ENCODE measurements at places on chromosomes 7 and 10. TPM values are rescaled to one million over a fixed set of nuclear protein-coding genes. Genes with fewer than 3 reads are reported as not detected.

- H3K4me3 ChIP-seq, result no peak overlapping the region
- H3K4me1 ChIP-seq, result peaks cover 63% of the 10 kb centered on the region
- H3K27ac ChIP-seq, result peak overlapping the region; percentile 59
Observed at GRCh38 chr10:63206576-63206975, 73.4 kb downstream of the NRBF2 start.

The ODAD2 gene
- 0.25 TPM for total RNA-seq

The PANK1 gene
- total RNA-seq, result 10.3 TPM

DNA sequence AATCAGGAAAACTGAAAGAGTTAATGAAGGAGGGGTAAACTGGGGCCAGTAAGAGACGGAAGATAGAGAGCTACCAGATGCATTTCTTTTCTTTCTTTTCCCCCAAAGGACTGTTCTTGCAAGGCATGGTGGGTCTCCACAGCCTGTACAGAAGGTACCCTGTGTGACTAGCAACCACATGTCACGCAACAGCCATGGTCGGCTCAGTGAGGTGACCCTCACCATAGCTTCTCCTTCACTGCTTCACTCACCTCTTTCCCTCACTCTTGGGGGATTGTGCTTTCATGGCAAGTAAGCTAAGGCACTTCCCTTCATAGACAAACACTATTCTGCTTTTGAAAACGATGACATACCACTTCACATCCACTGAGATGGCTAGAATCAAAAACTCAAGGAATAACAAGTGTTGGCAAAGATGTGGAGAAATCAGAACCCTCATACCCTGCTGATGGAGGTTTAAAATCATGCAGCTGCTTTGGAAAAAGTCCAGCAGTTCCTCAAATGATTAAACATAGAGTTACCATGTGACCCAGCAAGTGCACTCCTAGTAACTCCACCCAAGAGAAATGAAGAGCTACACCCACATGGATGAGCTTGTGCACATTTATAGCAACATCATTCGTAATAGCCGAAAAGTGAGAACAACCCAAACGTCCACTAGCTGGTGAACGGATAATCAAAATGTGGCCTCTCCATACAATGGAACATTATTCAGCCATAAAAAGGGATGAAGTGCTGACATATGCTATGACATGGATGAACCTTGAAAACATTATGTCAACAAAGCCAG lies 3.8 kb upstream of the INSIG1 start:
- no peaks in the 10 kb centered on the region for H3K36me3 ChIP-seq
- no peaks in the 10 kb centered on the region for H3K27me3 ChIP-seq
- H3K4me3 ChIP-seq, result no peak overlapping the region
- peak; percentile 77 for DNase-seq
- H3K4me1 ChIP-seq, result peaks cover 17% of the 10 kb centered on the region
- H3K27ac ChIP-seq, result no peak overlapping the region

DNA sequence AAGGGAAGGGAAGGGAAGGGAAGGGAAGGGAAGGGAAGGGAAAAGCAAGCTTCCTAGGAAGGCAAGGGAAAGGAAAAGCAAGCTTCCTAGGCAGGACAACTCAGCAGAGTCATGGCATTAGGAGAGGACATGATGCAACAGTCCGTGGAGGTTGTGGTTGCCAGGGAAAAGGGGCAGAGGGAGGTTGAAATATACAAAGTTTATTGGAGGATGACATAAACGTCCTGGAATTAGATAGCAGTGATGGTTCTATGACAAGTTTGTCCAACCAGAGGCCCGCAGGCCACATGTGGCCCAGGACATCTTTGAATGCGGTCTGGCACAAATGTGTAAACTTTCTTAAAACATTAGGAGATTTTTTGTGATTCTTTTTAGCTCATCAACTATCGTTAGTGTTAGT lies 59.8 kb upstream of the OPN4 start:
- H3K4me3 ChIP-seq, result no peak overlapping the region
- no peak for DNase-seq
- H3K36me3 ChIP-seq, result no peaks in the 10 kb centered on the region
- no peak overlapping the region for H3K27ac ChIP-seq
- no peaks in the 10 kb centered on the region for H3K27me3 ChIP-seq
- no peaks in the 10 kb centered on the region for H3K4me1 ChIP-seq

DNA sequence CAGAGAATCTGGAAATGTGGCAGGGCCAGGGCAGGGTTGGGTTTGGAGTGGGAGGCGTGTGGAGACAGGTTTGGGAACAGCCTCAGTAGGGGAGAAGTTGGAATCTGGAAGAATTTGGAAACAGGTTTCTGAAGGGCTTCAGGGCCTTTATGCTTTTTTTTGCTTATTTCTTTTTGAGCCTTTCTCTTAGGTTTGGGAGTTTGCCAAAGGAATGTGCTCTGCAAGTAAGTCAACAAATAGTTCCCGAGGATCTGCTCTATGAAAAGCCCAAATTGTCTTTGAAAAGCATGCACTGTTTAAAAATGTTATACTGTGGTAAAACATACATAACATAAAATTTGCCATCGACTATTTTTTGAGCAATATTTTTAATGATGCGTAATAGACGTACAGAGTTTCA lies 86.7 kb upstream of the ADRB1 start:
- no peak overlapping the region for H3K4me3 ChIP-seq
- no peak for DNase-seq
- H3K27me3 ChIP-seq, result no peaks in the 10 kb centered on the region
- H3K4me1 ChIP-seq, result peaks cover 30% of the 10 kb centered on the region

DNA sequence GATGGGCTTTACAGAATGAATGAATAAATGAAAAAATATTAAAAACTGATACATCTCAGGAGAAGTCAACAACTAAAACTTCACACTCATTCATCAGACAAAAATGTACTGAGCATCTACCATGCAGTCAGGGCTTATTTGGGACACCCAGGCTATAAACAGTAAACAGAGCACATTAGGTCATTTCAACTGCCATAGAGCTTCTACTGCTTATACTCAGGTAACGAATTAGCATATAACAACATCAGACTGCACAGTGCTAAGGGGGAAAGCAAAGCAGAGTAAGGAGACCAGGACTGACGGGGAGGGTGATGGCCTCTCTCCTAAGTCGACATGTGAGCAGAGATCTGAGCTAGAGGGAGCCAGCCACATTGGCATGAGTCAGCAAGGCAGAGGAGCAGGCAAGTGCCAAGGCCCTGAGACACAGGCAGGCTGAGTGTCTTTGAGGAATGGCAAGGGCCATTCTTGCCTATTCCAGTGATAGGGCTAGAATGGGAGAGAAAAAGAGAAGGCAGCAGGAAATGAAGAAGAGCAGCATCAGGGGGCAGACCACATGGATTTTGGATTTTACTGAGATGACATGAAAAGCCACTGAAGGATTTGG lies 528.9 kb downstream of the PARD3 start:
- peaks cover 11% of the 10 kb centered on the region for H3K4me1 ChIP-seq
- H3K27me3 ChIP-seq, result no peaks in the 10 kb centered on the region
- no peak for DNase-seq
- no peak overlapping the region for H3K4me3 ChIP-seq

- H3K36me3 ChIP-seq, result no peaks in the 10 kb centered on the region
- DNase-seq, result no peak
- H3K4me3 ChIP-seq, result no peak overlapping the region
- no peaks in the 10 kb centered on the region for H3K27me3 ChIP-seq
- H3K4me1 ChIP-seq, result no peaks in the 10 kb centered on the region
Observed at GRCh38 chr10:16186564-16186963, 250.2 kb upstream of the PTER start.

- H3K4me1 ChIP-seq, result peaks cover 29% of the 10 kb centered on the region
- H3K36me3 ChIP-seq, result no peaks in the 10 kb centered on the region
- H3K4me3 ChIP-seq, result no peak overlapping the region
- no peak for DNase-seq
- no peak overlapping the region for H3K27ac ChIP-seq
Observed at GRCh38 chr7:143455491-143455890, 12.2 kb downstream of the TAS2R60 start.

DNA sequence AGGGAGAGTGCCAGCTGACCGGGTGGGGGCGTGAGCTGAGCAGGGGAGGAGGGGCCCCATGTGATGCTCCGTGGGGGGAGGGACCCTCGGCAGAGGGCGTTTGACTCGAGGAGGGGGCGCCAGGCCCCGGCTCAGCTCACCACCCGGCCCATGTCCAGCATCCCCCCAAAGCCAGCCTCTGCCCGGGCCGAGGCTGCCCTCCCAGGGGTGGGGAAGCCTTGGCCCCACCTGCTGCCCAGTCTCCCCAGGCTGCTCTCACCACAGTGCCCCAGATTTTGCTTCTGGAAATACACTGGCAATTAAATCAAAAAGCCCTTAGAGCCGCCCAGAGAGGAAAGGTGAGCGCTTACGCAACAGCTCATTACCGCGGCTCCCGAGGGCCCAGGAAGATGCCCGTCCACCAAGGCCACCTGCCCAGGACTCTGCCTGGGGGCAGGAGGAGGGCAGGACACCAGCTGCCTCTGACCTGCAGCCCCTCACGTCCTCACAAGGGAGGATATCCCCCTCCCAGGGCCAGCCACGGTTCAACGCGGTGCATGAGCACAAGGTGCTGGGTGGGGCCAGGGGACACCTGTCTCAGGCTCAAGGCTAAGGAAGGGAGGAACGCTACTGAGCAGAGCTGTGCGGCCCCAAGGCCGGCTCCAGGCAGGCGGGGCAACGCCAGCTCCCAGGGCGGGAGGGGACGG lies 70.0 kb upstream of the INPP5A start:
- no peak overlapping the region for H3K4me3 ChIP-seq
- H3K36me3 ChIP-seq, result no peaks in the 10 kb centered on the region
- H3K4me1 ChIP-seq, result peaks cover 61% of the 10 kb centered on the region
- H3K27me3 ChIP-seq, result no peaks in the 10 kb centered on the region

The EN2 gene
- total RNA-seq, result 0.98 TPM

The EDRF1 gene
- 16.5 TPM for total RNA-seq

GRCh38 chr7:70743531-70744325 lies 388.2 kb upstream of the GALNT17 start:
- H3K36me3 ChIP-seq, result no peaks in the 10 kb centered on the region
- no peak for DNase-seq
- no peak overlapping the region for H3K4me3 ChIP-seq
- no peak overlapping the region for H3K27ac ChIP-seq

DNA sequence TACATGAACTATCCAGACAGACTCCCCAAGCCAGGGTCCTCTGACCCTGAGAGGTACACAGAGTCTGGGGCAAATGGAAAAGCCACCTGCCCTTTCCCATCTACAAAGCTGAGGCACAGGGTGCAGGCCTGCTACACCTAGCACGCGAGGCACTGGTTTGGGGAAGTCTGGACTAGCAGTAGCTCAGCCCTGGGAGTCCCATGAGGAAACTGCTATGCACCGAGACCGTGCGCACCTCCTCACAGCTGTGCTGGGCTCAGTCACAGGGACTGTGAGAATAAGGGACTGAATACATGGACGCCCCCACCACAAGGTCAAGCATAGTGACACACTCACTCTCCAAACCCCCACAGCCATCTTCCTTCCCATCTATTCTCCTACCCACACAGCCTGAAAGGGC lies 8.2 kb downstream of the MAT1A start:
- H3K4me1 ChIP-seq, result no peaks in the 10 kb centered on the region
- H3K36me3 ChIP-seq, result no peaks in the 10 kb centered on the region
- no peaks in the 10 kb centered on the region for H3K27me3 ChIP-seq
- DNase-seq, result no peak
- no peak overlapping the region for H3K27ac ChIP-seq
- H3K4me3 ChIP-seq, result no peak overlapping the region

GRCh38 chr7:35331730-35332678 lies 78.1 kb upstream of the TBX20 start:
- no peak overlapping the region for H3K4me3 ChIP-seq
- no peak overlapping the region for H3K27ac ChIP-seq
- H3K36me3 ChIP-seq, result no peaks in the 10 kb centered on the region
- no peaks in the 10 kb centered on the region for H3K4me1 ChIP-seq

- no peak for DNase-seq
- no peaks in the 10 kb centered on the region for H3K36me3 ChIP-seq
- no peaks in the 10 kb centered on the region for H3K27me3 ChIP-seq
- H3K4me1 ChIP-seq, result peaks cover 10% of the 10 kb centered on the region
- no peak overlapping the region for H3K27ac ChIP-seq
Observed at GRCh38 chr7:159209429-159209828, 64.8 kb upstream of the VIPR2 start.

The STK31 gene
- total RNA-seq, result 2.2 TPM

The LGI1 gene
- 0.74 TPM for total RNA-seq

DNA sequence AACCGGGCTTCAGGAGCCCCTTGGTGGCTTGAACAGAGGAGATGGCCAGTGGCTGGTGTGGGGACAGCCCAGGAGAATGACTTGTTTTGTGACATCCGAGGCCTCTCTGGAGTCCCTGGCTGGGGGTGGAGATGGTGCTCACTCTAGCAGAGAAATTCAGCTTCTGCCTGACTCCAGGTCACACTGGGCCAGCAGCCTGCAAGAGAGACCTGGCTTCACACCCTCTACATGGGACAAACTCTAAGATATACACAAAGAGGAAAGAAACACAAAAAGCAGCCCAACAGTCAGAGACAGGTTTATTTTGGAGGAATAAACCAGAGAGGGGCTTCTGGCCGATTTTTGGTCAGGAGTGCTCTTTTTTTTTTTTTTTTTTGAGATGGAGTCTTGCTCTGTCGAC lies 132.8 kb downstream of the ELFN1 start:
- H3K27me3 ChIP-seq, result no peaks in the 10 kb centered on the region
- H3K4me3 ChIP-seq, result no peak overlapping the region
- no peak for DNase-seq
- no peaks in the 10 kb centered on the region for H3K36me3 ChIP-seq
- no peaks in the 10 kb centered on the region for H3K4me1 ChIP-seq

DNA sequence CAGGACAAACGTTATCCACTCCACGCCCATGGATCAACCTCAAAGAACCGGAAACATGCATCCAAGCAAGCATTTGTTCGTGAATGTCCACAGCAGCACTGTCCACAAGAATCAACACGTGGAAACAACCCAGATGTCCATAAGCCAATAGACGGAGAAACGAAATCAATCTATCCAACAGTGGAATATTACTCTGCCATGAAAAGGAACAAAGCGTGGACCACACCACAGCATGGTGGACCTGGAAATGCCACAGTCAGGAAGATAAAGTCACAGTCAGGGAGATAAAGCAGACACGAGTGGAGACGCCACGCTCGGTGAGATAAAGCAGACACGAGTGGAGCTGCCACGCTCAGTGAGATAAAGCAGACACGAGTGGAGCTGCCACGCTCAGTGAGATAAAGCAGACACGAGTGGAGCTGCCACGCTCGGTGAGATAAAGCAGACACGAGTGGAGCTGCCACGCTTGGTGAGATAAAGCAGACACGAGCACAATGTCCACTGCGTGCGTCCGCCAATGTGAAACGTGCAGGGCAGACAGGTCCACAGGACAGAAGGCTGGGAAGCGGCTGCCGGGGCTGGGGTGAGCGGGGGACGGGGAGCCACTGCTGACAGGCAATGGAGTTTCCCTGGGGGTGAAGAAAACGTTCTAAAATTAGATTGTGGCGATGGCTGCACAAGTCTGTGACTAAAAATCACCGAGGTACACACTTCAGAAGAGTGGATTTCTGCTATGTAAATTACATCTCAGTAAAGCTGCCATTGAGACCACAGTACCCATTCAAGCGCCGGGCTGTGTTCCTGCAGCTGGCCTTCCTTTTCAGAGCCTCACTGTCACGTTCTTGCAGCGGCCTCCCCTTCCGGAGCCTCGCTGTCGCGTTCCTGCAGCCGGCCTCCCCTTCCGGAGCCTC lies 10.6 kb downstream of the GPER1 start:
- peaks cover 17% of the 10 kb centered on the region for H3K4me1 ChIP-seq
- no peaks in the 10 kb centered on the region for H3K27me3 ChIP-seq
- no peak overlapping the region for H3K4me3 ChIP-seq
- DNase-seq, result no peak

The CPA2 gene
- total RNA-seq, result not detected

GRCh38 chr10:43160046-43160920 lies 22.0 kb downstream of the CSGALNACT2 start:
- DNase-seq, result no peak
- no peak overlapping the region for H3K27ac ChIP-seq
- H3K4me1 ChIP-seq, result peaks cover 14% of the 10 kb centered on the region

The TFR2 gene
- 0.25 TPM for total RNA-seq
